ENCODE measurements at places on chromosomes 6 and 20. TPM values are rescaled to one million over a fixed set of nuclear protein-coding genes. Genes with fewer than 3 reads are reported as not detected.

IL17F gene
- polyA plus RNA-seq: not detected

DNA sequence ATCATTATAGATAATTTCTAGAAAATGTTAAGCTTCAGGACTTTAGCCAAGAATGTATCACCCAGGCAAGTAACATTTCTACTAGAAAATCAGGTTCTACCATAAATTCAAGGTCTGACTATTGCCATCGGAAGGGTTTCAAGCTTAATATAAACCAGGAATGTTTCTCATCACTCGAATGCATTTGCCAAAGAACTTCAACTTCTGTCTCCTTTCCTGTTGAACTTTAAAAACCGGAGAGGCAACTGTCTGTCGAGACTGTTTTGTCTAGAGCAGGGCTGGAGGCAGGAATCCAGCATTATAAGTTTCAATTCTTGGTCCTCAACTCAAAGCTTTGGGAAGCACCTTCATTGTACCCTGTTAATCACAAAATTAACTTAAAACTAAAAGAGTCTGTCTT lies 264.7 kb downstream of the ZNF217 start:
- no peak for DNase-seq

DNA sequence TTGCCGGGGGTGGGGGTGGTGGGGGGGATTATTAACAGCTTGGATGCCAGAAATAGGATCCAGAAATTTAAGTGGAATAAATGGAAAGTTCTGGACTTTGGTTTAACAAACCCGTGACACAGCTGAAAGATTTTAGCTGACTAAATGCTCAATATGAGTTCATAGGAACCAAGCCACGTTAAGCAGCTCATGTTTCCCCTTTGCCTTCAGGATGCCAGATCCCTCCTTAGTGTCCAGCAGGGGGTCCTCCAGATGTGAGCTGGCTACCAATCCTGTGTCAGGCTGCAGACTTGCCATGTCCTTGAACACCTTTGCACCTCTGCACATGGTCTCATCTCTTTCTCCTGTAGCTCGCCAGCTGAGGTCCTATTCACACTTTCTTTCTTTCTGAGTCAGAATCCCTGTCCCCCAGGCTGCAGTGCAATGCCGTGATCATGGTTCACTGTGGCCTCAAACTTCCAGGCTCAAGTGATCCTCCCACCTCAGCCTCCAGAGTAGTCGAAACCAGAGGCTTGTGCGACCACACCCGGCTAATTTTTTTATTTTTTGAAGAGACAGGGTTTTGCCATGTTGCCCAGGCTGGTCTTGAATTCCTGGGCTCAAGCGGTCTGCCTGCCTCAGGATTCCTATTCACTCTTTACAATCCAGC lies 133.3 kb upstream of the ARMC2 start:
- no peak for DNase-seq

- DNase-seq: no peak
Observed at GRCh38 chr6:37507077-37507476, 7.4 kb upstream of the CCDC167 start.
